Stimulated activated CD8-positive, alpha-beta memory T cell treated with anti-CD3 and anti-CD28 coated beads, Interleukin-7, amount 100 ng/mL, for 4 hours (primary cell): ENCODE measurements at places on chromosomes 6 and 20.

DNA sequence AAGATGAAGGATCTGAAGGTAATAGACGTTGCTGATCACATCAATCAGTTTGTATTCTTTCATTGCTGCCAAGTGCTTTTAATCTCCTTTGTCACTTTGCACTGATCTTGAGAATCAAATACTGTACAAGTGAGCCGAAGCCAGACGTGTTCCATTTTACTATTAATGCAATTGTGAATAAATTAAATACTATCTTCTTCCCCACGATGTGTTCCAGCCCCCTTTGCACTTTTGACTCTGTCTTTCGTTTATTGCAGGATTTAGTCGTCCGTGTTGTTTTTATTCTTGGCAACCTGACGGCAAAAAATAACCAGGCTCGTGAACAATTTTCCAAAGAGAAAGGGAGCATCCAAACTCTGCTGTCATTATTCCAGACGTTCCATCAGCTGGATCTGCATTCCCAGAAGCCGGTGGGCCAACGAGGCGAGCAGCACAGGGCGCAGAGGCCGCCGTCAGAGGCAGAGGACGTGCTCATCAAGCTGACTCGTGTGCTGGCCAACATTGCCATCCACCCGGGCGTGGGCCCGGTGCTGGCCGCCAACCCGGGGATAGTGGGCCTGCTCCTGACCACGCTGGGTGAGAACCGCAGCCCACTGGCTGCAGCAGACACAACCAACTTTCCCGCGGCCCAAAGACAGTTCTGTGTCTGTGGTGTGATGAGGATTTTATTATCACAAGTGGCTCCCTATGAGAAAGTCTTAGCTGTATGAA, 104.7 kb downstream of the ARMC2 start:
- no peak for DNase-seq

- no peak for DNase-seq
These were observed 45.6 kb upstream of the ARFGEF2 start for GRCh38 chr20:48875914-48876240.

GRCh38 chr6:144161975-144162374, 11.7 kb downstream of the STX11 start:
- DNase-seq, result no peak

- no peak for DNase-seq
These were observed 11.4 kb upstream of the TSPYL4 start for GRCh38 chr6:116265041-116265829.

GRCh38 chr20:32353848-32354496, 4.2 kb upstream of the ASXL1 start:
- DNase-seq, result no peak
